Urinary bladder (tissue), 4 donors: ENCODE measurements at places on chromosomes 7 and 10. TPM values are rescaled to one million over a fixed set of nuclear protein-coding genes. Genes with fewer than 3 reads are reported as not detected.

- DNase-seq = no peak
These were observed 5.0 kb downstream of the MXI1 start for GRCh38 chr10:110212119-110213006.

DNA sequence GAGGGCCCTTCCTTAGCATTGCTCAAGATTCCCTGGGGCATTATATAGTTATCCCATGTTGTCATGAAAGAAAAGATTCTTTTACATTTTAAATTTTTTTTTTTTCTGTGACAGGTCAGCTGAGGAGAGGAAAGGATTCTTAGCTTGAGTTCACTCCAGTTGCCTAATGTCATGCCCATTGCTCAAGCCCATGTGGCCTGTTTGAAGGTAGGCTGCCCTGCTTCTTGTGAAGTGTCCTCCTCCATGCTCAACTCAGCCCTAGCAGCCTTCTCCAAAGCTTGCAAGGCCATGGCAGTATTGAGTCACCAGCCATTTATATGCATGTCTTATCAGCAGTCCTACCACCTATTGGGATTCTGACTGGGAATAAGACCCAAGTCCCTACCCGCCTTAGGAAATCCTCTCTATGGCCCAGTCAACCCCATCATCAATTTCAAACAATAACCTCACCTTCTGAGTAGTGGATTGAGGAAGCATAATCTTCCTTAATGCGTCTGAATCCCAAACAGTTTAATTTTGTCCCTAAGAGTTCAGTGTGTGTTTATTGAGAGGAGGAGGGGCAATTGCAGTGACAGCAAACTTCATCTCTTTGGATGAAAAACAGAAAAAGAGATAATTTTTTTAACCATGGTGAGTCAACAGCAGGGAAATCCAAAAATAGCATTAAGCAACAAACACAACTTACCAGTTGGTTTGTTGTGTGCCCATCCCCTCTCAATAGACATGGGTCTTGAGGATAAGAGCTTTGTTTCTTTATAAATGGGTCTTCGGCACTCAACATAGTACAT, 38.6 kb upstream of the WASL start:
- no peak for DNase-seq

- DNase-seq = no peak
These were observed 64.4 kb downstream of the CCNY start for GRCh38 chr10:35400595-35401268.

Gene CARD11
- polyA plus RNA-seq = 5.4 TPM

Gene UTF1
- not detected for polyA plus RNA-seq
